ENCODE measurements at places on chromosomes 3 and 15.

- no peak for DNase-seq
Observed at GRCh38 chr3:120160050-120160449, 65.8 kb upstream of the GSK3B start.

DNA sequence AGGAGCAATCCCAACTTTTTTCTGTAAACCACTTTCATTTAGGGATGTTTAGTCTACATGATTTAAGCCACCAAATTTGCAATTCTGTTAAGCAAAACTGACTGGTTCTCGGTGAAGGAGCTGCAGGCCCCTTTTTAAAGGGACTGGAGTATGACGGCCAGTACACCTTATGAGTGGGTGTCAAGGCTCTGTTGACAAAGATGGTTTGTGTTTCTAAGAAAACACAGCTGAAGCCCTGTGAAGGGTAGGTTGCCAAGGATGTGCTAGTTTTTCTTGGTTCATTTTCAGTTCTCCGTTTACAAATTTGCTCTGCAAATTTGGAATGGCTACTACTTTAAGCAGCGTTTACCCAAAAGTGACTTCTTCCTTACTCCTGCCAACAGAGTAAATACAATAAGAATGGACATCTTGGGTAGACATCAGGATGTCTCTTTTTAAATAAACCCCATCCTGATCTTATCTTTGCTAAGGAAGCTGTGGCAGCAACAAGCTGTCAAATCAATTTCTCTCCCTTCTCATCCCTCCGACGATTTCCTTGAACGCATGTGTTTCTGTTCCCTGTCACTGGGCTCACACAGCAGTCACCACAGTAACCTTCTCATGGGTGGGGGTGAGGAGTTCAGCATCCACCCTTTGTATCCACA is 58.2 kb upstream of the CMTM8 start:
- no peak for DNase-seq

GRCh38 chr3:176376531-176376930 is 820.8 kb downstream of the TBL1XR1 start:
- no peak for DNase-seq

GRCh38 chr3:54661151-54661550 is 266.7 kb downstream of the LRTM1 start:
- no peak for DNase-seq

DNA sequence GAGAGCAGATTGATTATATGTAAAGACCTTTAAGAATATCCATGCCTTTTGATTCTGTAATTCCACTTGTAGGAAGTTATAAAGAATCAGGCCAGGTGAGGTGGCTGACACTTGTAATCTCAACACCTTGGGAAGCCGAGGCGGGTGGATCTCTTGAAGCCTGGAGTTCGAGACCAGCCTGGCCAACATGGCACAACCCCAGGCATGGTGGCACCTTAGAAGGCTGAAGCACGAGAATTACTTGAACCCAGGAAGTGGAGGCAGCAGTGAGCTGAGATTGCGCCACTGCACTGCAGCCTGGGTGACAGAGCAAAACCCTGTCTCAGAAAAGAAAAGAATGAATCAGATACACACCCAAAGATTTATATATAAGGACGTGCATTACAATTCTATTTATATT is 33.9 kb downstream of the HRH1 start:
- DNase-seq = no peak

DNA sequence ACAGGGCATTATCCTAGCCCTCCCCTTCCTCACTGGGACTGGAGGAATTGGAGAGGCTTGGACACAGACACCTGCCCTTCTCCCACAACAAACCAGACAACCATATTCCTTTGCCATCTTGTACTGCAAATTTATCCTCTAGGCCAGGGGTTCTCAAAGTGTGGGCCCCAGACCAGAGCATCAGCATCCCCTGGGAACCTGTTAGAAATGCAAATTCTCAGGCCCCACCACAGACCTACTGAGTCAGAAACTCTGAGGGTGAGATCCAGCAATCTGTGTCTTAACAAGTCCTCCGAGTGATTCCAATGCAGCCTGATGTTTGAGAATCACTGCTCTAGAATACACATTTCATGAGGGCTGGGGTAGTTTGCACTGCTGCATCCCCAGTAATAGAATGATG is 115.4 kb downstream of the OXNAD1 start:
- no peak for DNase-seq

DNA sequence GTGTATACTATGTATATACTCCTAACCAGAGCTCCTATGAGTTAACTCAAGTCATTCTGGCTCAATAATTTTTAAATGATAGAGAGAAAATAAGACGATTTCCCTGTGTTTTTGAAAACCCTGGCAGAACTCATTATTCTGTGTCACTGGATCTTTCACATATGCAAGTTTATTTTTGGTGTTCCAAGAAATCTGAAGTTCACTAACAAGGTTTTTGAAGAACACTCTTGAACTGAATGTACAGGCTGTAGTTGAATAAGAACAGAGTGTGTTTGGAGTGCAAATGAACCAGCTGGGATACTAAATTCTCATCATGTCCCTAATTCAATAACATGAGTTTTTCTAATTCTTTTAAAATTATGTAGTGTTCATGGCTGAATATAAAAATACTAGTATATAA is 466.9 kb upstream of the SUCLG2 start:
- no peak for DNase-seq

- no peak for DNase-seq
Observed at GRCh38 chr3:116050311-116050915, 394.9 kb downstream of the LSAMP start.

- no peak for DNase-seq
Observed at GRCh38 chr15:32790352-32790999, 72.7 kb downstream of the GREM1 start.
